Osteoblast (primary cell): ENCODE measurements at places on chromosomes 6 and 20. TPM values are rescaled to one million over a fixed set of nuclear protein-coding genes. Genes with fewer than 3 reads are reported as not detected.

Gene SALL4
- 3.3 and 3.5 TPM in 2 replicates for total RNA-seq

DNA sequence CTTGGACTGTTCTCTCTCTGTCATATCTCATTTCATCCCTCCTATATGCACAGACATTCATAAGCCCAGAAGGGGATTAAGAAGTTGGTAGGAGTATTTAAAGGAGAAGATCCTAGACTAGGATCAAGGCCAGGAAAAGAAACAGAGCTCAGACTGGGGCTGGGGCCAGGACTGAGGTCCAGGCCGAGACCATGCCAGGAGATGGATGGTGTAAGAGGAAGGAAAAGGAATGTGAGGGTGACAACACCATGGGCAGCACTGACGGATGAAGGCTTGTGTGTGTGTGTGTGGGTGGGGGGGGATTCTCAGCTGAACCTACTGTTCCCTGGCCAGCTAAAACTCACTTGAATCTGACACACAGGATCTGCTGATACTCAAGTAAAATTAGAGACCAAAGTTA is 182.1 kb downstream of the KIF6 start:
- peak; percentile 41 for DNase-seq

Gene TMEM170B
- 3.8 and 4.0 TPM in 2 replicates for total RNA-seq

DNA sequence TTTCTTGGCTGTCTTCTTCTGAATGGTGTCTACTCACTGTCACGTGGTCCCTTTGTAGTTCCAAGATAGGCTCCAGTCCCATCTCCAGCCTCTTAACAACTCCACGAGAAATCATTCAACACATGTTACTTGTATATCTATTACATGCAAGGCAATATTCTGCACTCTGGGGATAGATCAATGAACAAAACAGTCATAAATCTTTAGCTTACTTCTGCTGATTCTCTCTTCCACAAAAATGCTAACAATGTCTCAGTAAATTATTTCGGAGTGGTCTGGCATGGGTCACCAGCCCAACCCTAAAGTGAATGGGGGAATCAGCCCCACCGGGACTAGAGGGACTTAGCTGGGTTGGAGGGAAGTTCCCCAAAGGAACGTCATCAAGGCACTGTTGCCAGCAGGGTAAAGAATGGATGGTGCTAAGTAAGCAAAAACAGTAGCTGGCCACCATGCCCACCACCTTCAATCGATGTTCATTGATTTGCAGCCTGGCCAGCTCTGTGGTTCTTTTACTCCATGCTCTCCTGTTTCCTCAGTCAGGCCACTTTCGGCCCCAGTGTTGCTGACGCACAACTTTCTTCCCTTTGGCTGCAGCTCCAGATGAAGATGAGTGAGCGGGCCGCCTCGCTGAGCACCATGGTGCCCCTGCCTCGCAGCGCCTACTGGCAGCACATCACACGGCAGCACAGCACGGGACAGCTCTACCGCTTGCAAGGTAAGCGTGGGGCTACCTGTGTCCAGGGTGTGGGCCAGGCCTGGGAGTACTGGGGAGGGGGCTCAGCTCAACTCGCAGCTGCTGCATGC is 167.7 kb downstream of the DOK5 start:
- DNase-seq: no peak

DNA sequence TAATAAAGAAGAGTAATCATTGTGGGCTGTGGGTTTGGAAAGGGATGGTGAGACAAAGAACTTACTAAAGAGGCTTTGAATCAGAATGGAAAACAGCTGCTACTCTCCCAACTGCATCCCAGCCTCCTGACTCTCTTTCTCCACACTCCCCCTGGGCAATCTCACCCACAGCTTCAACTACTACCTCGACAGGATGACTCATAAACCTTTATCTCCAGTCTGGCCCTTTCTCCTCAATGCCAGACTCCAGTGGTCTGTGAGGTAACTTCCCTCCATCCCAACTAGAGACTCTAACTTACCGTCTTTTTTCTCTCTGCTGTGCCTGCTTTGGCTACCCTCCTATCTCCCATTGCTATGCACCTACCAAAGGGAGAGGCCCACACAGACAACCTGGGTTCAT is 135.3 kb upstream of the RREB1 start:
- no peak for DNase-seq

Gene PRDM1
- 1.8 and 2.5 TPM in 2 replicates for total RNA-seq

GRCh38 chr20:57208198-57208597 is 58.2 kb downstream of the BMP7 start:
- peak; percentile 1 for DNase-seq

Gene TTBK1
- under 0.01 TPM in 1 of 2 replicates, not detected in the other for total RNA-seq

Gene KCNK16
- not detected in 2 replicates for total RNA-seq

Gene DDO
- total RNA-seq: 3.6 and 5.9 TPM in 2 replicates

Gene RIPOR2
- 1.4 and 2.1 TPM in 2 replicates for total RNA-seq

- no peak for DNase-seq
These were observed 58.5 kb upstream of the CCDC167 start for GRCh38 chr6:37558168-37558567.

Gene CEP250
- 23.3 and 23.5 TPM in 2 replicates for total RNA-seq

DNA sequence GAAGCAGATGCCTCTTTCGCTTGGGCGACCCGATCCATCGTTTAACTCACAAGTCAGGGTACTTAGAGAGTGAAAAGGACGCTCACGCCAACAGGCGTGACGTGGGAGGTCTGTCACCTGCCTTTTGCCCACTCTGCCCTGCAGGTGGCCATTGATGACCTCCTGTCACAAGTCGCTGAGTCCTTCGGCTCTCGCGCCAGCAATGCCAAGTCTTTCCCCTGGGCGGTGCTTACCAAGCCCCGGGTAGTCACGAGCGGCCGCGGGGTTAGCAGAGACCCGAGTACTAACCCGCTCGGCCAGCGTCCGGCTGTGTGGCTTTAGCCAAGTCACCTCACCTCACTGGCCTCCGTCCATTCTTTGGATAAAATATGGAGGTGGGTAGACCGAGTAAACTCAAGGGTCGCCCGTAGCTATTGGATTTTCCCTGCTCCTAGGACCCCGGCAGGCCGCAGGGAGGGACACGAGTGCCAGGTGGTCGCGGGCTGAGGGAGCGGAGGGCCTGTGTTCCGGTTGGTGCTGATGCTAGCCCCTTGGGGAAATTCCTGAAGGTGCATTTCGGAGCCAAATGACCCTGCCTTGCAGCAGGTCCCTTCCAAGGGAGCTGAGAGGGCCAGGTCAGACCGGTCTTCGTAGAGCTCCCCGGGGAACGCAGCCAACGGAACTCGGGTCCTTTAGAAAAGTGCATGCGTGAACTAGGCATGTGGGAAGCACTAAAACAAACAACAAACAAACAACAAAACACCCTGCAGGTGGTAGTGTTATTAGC is 668 bp downstream of the PKIB start:
- peak; percentile 72 for DNase-seq

Gene TMEM74B
- not detected in 2 replicates for total RNA-seq

GRCh38 chr6:108921547-108922361 is 73.5 kb downstream of the ARMC2 start:
- DNase-seq: peak; percentile 63

Gene FAM184A
- under 0.01 and 0.36 TPM in 2 replicates for total RNA-seq

DNA sequence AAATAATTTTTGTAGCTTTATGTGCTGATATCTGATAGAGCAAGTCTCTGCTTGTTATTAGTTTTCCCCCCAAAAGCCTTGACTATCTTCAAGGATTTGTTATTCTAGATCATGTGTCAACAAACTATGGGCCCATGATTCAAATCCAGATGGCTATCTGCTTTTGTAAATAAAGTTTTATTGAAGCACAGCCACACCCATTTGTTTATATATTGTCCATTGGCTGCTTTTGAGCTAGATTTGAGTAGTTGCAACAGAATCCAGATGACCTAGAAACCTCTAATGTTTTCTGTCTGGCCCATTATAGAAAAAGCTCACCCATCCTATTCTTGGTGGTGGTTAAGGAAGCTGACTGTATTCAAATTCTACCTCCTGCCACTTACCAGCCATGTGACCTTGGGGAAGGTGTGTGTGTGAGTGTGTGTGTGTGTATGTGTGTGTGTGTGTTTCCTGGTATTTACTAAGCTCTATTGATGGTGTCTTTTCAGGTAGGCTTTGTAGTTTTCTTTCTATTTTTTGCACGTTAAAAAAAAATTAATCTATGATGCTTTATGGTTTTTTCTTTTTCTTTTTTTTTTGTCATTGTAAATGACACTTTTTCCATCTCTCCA is 1.3 kb upstream of the GTSF1L start:
- DNase-seq: no peak

GRCh38 chr6:123527406-123527805 is 109.3 kb downstream of the TRDN start:
- no peak for DNase-seq

GRCh38 chr6:23111984-23112383 is 542.6 kb downstream of the HDGFL1 start:
- no peak for DNase-seq

DNA sequence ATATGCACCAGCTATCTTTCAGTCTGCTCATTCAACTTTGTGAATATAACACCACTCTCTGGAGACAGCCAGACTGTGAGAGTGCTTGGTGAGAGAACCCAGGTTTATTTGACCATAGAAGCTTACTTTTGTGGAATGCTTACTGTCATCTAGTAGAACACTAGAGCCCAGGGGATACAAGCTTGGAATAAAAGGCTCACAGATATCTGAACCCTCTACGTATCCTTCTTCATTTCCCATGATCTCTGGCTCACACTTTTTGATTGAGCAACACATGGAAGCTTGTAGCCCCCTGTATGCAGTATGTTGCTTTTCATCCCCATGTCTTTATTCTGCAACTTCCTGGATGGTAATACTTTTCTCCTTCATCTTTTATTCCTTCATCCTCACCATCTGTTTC is 835.3 kb upstream of the CITED2 start:
- DNase-seq: no peak

- no peak for DNase-seq
These were observed 3.5 kb downstream of the SIRPA start for GRCh38 chr20:1898482-1899240.

Gene APCDD1L
- 16.3 and 16.5 TPM in 2 replicates for total RNA-seq

DNA sequence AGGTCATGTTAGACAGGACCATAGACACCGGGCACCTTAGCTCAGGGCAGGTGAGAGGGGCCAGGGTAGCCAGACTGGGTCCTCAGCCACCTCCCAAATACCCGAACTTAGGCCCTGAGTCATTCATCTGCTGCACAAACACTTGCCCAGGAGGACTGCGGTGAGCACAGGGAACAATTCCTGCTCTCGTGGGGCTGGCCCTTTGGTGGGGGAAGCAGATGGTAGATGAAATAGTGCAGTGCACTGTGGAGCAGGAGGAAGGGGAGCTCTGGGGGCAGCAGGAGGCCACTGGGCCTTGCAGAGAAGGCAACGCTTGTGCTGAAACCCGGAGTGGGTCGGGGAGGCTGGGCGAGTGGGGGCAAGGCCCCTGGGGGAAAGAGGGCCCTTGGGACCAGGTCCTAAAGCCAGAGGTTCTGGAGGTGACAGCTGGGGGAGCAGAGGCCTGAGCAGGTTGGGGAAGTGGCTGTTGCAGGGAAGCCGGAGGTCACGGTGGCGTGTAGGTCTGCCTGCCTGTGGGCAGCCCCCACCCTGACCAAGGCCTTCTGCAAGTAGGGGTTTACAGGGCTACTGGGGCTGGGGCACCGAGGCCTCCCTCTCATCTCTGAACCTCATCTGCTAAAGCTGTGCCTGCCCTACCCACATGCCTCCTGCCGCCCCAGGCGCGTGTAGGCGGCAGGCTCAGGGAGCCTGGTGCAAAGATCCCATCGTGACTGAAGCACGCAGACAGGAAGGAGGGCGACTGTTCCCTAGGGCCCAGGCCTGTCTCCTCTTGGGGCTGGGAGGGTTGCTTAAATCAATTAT is 4.7 kb upstream of the NPBWR2 start:
- DNase-seq: peak; percentile 82

Gene CNR1
- not detected in 2 replicates for total RNA-seq

Gene ASIP
- total RNA-seq: not detected in 2 replicates

DNA sequence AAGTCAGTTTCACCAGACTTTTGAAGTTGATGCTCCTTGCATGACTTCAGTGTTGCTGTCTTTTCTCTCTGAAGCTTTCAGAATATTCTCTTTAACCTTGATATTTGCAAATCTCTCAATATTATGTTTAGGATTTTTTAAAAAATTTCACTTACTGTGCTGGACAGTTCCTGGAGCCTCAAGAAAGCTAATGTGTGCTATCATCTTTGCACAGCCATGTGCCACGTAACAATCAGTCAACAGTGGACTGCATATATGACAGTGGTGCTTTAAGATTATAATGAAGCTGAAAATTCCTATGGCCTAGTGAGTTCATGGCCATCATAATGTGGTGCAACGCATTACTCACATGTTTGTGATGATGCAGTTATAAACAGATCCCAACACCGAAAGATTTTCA is 59.1 kb upstream of the OGFRL1 start:
- no peak for DNase-seq

- DNase-seq: no peak
These were observed 104.8 kb downstream of the FLRT3 start for GRCh38 chr20:14232650-14233049.

- no peak for DNase-seq
These were observed 181.2 kb upstream of the TNFAIP3 start for GRCh38 chr6:137685798-137686375.

Gene FAM83C
- total RNA-seq: not detected in 2 replicates

DNA sequence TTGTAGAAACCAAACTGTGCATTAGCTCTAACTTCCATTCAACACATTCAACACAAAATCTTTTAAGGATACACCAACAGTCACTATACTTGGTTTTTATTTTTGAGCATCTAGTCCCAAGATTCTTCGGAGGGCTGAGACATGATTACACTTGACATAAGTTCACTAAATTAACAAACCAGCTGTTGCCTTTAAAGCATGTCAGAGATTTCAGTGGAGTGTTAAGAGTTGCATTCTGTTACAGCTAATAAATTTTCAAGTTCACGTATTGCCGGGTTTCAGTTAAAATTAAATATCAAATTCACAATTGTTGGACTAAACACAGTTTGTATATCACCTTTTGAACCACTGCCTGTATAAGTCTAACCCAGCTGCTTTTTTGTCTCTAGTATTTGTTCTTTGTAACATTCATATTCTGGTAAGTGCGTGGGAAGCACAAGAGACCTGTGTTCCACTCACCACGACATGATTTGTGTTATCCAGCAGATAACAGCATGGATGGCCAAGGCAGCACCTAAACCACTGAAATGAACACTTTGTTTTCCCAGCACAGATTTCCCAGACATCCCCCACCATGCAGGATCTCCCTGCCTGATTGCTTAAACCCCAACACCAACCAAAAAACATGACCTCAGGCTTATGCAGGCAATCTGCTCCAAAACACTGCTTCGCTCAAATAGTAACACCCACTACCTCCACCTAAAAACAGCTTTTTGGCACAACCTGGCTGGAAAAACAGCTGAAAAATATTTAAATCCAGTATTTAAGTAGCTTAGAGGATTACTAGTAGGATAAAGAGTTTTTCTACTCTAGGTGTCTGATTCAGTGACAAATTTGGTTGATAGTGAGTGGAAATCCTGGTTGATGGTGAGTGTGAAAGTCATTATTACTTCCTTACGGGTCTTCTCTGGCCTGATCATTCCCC is 286.5 kb upstream of the NT5E start:
- no peak for DNase-seq
